ENCODE measurements at places on chromosomes 4 and X.

DNA sequence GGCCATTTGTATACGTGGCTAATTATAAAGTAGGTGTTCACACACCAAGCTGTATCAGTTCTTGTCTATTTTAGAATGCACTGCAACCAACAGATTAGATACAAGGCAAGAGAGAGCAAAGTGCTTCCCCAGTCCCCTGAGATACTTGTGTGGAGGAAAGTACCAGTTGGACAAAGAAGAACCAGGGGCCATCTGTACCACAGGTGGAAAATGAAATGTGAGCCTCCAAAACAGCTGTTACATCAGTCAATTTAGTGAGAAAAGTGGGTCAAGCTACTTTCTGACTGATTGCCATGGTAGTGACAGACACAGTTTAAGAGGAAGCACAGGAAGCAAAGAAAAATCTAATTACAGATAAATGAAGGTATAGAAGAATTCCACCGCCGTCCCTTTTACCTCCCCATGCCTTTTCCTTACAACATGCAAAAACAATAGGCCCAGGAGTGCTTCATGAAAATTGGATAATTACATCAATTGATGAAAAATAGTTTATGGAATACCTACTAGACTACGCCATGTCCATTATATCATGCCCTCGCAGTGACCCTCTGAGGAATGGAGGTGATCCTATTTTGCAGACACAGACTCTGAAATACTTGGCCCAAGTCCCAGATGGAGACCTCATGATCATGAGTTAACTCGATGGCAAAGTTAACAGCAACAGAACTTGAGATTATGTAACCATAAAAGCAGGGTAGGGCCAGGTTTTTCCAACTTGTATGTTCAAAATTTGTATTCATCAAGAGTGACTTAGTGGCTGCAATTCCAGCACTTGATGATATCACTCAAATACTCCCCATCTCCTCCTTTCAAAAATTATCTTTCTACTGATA, 15.8 kb downstream of the SMPX start:
- no peak for DNase-seq

- no peak for DNase-seq
Measured at GRCh38 chr4:34419871-34420270, 1824.4 kb downstream of the ARAP2 start.

GRCh38 chr4:46445710-46446314, 55.9 kb upstream of the GABRA2 start:
- DNase-seq: no peak

DNA sequence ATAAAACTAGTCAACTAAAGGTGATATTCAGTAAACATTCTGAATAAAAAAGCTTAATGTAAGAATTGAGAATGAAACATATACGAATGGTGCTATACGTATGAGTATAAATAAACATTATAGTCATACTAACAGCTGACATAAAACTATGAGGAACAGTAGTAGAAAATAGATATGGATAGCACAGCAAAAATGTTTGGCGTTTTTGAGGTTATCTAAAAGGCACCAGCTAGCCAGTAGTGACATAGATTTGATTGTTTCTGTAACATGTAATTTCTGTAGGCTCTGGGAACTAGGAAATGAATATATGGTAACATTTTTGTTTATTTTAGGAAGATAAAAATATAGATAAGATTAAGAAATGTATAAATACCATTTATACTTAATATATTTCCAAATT, 69.3 kb downstream of the SNX25 start:
- no peak for DNase-seq

DNA sequence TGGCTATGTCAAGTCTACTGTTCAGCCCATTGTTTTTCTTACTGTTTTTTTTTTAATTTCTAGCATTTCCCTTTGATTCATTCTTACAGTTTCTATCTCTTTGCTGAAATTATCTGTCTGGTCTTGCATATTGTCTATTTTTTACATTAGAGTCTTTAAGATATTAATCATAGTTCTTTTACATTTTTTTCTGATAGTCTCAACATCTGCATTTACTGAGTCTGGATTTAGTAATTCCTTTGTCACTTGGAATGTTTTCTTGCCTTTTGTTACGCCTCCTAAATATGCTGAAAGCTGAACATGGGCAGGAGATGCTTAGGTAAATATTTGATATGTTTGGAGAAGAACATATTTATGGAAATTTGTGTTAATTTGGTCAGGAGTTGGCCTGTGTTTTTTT, 10.4 kb downstream of the JADE3 start:
- DNase-seq: no peak

- DNase-seq: no peak
Measured at GRCh38 chr4:158025131-158025530, 147.7 kb downstream of the GASK1B start.

- DNase-seq: peak; percentile 20
Measured at GRCh38 chrX:44344194-44344593, 722 bp upstream of the EFHC2 start.

DNA sequence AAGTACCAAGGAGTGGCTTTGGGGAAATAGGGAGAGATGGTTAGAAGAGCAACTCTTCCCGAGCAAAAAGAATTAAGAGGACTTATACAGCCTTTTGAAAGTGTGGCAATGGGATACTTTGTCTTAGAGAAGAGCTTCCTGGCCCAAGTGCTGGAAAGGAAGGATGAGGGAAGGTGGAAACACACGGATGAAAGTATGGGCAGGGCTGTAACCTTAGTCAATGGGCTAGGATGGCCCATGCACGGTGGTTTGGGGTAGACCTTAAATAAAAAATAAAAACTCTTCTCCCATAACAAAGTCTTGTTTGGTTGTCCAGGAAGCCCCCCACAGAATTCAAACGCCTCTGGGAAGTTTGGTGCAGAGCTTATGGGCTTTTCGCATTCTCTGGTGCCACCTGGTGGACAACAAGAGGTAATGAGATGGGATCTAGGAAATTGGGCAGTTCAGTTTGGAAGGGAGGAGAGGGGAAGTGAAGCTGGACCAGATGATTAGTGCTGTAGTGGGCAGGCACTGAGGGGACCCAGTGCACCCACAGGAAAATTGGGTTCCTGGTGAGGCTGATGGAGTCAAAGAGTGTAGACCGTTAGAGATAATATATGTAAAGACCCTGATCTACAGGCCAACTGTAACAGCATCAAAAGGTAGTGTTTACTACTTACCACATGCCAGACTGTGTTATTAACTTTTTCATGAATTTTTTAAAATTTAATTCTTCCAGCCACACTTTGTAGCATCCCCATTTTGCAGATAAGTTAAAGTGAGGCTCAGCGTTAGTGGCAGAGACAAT, 13.8 kb upstream of the ENOX2 start:
- peak; percentile 3 for DNase-seq

GRCh38 chrX:150868625-150869024, 29.8 kb downstream of the CD99L2 start:
- DNase-seq: no peak

GRCh38 chrX:29478336-29479069, 736.9 kb upstream of the MAGEB2 start:
- no peak for DNase-seq

DNA sequence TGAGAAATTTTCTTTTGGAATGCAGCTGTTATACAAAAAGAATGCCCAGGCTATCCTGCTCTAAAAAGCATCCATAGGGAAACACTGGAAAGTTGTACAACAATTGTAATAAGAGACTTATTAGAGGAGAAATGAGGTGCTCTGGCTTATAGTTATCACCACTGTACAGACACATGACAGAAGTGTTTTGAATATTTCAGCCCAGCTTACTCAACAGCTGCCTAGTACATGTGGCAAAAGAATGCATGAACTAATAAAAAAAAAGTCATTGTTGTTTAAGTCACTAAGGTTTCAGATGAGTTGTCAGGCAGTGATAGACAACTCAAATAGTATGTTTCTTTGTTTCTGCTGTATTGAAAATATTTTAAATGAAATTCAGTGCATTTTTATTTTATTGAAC, 307.7 kb downstream of the GPM6A start:
- DNase-seq: no peak

DNA sequence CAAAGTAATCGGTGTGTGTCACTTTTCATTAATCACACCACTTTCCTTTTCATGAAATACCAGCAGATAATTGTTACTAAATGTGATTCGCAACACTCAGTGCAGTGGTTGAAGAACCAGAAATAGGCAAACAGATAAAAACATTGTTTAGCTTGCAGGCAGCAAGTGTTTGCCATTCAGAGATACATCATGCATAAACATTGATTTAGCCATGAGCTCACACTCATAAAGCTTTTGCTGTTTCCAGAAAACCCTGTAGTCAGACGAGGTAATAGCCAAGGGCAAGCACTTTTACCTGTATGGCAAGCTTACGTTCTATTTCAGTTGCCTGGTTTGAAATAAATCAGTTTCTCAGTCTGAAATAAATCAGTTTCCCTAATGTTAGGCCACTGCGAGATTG, 542.0 kb upstream of the TENM3 start:
- DNase-seq: no peak

DNA sequence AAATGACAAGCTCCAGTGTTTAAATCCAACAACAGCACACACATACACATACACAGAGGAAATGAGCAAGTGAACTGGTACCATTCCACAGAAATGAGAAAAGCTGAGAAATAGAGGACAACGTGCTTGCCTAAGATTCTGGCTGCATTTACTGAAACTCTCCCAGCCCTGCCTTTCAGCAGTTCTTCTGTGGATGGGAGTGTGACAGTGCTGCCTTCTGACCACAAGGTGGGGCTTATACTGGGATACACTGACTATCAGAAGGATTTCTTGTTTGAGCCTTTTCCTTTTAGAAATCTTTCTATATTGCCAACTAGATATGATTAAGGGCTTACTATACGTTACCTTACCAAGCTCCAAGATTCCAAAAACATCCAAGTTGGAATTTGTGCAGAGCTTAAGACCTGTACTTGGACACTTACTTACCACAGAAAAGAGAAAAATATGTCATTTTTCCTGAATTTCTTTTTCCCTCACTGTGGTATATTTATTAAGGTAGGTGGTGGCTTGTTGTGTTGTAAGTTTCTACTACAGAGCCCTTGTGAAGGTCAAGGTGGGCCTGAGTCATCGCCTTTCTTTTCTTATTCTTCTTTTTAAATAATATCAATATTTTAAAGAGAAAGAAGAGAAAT, 10.7 kb upstream of the CXCL8 start:
- no peak for DNase-seq

GRCh38 chr4:7156761-7157488, 35.4 kb upstream of the SORCS2 start:
- no peak for DNase-seq

DNA sequence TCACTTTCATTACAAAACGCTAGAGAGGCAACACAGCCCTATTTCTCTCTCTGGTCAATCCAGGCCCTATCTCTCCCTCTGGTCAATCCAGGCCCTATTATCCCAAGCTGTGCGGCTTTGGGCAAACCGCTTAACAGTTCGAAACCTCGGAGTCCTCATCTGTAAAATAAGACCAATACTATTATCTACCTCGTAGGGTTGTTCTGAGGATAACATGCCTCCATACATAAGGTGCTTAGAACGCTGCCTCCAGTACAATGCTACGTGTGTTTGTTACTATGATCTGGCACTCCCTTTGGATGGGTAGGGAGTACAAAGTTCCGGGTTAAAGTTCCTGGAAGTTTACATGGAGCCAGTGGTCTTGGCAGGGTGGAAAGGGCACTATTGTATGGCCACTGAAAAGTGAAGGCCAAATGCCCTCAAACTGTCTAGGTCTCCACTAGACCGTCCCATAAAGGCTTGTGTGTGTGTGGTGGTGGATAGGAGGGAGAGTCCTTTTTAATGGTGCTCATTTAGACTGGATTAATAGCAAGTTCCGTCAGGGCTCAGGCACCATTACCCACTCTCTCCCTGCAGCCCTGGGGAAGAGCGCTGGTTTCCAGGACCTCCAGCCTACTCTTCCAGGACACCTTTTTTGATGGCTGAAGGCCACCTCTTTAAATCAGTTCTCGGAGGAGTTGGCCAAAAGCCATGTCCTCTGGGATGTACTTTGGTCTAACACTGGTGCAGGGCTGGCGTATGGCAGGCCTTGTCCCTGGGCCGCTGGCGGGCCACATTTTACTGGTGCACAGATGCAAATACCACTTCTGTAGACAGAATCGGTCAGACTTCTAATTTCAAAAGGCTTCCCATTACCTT, 75.6 kb upstream of the BCOR start:
- no peak for DNase-seq

GRCh38 chr4:79042079-79042674, 102.9 kb upstream of the PAQR3 start:
- DNase-seq: no peak

DNA sequence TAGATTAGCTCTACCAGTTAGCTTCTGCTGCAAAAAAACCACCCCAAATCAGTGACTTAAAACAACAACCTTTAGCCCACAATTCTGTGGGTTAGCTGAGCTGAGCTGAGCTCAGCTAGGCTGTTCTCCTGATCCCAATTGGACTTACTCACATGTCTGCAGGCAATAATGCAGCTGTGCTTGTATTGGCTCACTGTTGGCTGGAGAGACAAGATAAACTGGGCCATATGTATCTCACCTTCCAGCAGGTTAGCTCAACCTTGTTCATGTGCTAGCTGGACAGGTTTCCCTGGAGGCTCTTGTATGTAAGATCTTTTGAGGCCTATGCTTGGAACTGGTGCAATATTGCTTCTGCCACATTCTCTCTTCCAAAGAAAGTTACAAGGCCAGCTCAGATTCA, 261.5 kb upstream of the ADGRL3 start:
- DNase-seq: no peak

DNA sequence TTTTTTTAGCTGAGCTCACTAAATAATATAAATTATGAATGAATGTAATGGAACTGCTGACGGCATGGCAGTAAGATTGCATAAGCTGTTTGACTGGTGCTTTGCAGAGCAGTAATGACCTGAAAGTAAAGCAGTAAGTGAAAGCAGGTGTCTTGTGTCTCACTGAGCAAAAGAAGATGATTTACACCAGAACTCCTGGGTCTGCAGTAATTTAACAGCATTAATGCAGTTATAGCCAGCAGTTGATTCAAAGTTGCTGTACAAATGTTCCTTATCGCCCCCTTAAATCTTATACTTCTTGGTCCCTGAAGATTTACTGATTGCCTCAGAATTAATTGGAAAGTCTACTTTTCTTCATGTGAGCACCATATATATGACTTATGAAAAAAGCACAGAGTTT, 187.7 kb downstream of the DCTD start:
- DNase-seq: no peak

GRCh38 chr4:4216648-4217047, 10.1 kb downstream of the OTOP1 start:
- DNase-seq: no peak

- DNase-seq: no peak
Measured at GRCh38 chr4:39699687-39700409, 1.9 kb downstream of the UBE2K start.

- no peak for DNase-seq
Measured at GRCh38 chr4:36914106-36914505, 330.4 kb upstream of the NWD2 start.

All from stimulated activated CD8-positive, alpha-beta memory T cell treated with anti-CD3 and anti-CD28 coated beads, Interleukin-7, amount 100 ng/mL, for 1 hour (primary cell).